H4 (cell line): ENCODE measurements at places on chromosomes 4 and X. TPM values are rescaled to one million over a fixed set of nuclear protein-coding genes. Genes with fewer than 3 reads are reported as not detected.

The DGKQ gene
- total RNA-seq: 5.1 and 5.7 TPM in 2 replicates

The EFHC2 gene
- total RNA-seq: not detected in 2 replicates

DNA sequence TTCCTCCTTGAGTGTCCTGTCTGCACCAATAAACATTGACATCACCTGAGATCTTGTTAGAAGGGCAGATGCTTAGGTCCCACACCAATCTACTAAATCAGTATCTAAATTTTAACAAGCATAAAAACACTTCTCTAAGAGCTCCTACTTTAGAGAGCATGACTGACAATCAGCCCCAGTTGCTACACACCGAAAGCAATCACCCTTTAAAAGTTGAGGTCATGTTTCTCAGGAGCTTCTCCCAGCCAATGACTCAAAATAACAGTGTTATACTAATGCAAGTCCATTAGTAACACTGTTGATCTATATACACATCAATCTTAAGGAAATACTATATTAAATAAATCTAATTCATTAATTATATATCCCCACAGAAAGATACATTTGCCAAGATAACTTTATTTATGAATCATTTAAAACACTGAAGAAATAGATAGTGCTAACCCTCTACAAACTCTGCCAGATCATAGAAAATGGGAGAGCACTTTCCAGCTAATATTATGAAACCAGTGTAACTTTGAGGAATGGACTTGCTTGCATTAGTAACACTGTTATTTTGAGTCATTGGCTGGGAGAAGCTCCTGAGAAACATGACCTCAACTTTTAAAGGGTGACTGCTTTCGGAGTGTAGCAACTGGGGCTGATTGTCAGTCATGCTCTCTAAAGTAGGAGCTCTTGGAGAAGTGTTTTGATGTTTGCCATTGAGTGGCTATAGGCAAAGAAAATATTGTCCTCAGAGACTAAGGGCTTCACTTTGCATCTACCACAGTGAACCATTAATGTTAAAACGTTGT is 109.8 kb upstream of the HDX start:
- DNase-seq: no peak

GRCh38 chrX:151099001-151099400 is 77.4 kb upstream of the GPR50 start:
- no peak for DNase-seq

The BCOR gene
- total RNA-seq: 22.8 and 23.8 TPM in 2 replicates

- DNase-seq: no peak
These were observed 375.6 kb downstream of the PDGFC start for GRCh38 chr4:156596026-156596425.

The DCX gene
- 0.06 TPM in 1 of 2 replicates, not detected in the other for total RNA-seq

- DNase-seq: no peak
These were observed 122.9 kb upstream of the RASGEF1B start for GRCh38 chr4:81594490-81595159.

The NLGN3 gene
- 0.25 and 0.31 TPM in 2 replicates for total RNA-seq

- no peak for DNase-seq
These were observed 102.7 kb downstream of the TRAM1L1 start for GRCh38 chr4:116982656-116983055.

DNA sequence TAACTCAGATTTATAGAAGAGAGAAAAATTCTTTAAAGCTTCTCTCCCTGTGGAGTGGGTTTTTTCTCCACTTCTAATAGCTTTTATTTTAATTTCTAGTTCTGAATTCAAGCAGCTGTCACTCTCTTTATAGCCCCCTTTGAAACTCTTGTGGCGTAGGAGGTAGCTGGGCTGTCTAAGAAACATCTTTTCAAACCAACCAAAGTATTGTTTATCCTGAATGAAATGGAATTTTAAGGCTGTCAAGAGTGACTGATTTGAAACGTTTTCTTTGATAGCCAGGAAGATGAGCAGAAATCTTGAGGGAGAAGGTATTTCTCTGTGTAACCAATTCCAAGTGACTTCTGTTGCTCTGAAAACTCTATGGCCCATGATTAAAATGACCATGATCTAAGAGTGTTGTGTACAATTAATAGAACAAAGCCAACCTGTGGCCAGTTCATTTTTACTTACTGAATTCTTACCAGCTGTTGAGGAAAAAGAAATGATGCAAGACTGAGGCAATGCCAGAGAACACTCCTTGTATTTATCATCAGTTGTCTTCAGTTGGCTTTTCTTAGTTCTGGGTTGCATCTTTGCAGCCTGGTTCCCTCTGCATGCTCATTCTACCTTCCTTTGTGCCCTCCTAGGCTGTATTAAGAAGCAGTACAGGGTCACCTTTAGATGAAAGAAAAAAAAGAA is 298.4 kb downstream of the ARHGAP10 start:
- DNase-seq: no peak

The LGI2 gene
- total RNA-seq: 0.04 and 0.12 TPM in 2 replicates

The USP51 gene
- total RNA-seq: 0.78 and 0.91 TPM in 2 replicates

GRCh38 chrX:112211459-112211858 is 128.9 kb upstream of the TRPC5 start:
- DNase-seq: peak; percentile 49

DNA sequence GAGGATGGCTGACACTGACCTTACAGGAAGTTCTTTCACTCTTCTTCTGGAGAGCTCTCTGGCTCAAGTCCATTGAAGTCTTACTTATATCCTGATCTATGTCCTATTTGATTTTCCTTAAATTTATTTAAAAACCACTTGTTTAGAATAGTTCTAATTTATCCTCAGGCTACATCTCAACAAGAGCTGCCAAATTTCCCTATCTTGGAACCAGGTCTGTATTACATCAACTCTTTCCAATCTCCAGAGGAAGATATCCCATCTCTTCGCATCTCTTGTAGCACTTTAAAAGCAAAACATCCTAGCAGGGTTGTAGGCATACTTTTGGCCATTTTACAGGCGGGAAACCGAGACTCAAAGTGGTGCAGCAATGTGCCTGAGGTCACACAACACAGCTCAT is 290.5 kb upstream of the TEX13C start:
- DNase-seq: no peak

DNA sequence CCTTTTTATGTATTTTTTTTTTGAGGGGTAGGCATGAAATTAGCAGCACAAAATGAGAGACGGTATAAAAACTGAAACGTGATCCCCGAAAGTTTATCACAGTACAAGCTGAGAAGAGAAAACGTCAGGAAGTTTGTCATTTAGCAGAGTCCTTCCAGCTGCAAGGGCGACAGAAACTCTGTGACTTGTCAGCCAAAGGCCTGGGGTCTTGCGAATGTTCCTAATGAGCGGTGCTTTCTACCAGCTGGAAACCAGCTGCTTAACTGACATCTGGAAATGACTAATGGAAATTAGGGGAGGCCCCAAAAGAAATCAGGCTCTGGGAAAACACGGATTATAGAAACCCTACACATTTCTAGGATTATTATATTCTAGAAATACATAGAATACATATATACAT is 66.5 kb downstream of the CHRNA9 start:
- DNase-seq: no peak

- no peak for DNase-seq
These were observed 51.7 kb downstream of the IGSF1 start for GRCh38 chrX:131237363-131237762.

DNA sequence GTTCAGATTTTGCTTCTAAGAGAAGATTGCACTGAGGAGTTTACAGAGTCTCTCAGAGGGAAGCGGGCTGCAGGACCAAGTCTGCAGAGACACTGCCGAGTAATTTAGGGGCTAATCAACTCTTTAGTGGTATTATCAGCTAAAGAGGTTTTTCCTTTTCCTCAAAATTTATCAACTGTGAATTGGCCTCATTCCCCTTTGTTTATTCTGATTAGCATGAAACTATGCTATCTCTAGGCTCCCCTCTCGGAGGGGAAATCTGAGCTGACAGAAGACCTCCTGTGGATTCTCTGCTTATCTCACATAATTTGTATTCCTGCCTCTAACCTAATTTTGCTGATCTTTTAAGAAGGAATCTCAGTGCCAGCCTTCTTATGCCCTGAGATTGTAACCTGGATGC is 201.0 kb downstream of the DCTD start:
- no peak for DNase-seq

GRCh38 chr4:152316969-152317368 is 218.9 kb downstream of the FBXW7 start:
- no peak for DNase-seq

GRCh38 chr4:153789741-153790499 is 1.0 kb upstream of the SFRP2 start:
- no peak for DNase-seq

GRCh38 chr4:161291222-161291621 is 872.6 kb downstream of the FSTL5 start:
- no peak for DNase-seq

The GPRASP1 gene
- total RNA-seq: 0.08 and 0.19 TPM in 2 replicates

DNA sequence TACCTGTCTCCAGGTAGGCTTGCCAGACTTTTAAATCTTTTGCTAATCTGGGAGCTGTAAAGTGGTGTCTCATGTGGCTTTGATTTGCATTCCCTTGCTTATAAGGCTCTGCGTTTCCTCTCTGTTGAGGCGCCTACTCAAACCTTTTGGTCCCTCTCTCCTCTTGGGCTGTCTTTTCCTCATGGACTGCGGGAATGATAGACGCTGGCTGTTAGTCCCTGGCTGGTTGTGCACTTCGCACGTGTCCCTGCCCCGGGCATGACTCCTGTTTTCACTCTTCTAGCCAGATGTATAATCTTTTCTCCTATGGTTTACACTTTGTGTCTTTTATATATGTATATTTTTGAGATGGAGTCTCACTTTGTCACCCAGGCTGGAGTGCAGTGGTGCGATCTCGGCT is 39.7 kb downstream of the RGS12 start:
- no peak for DNase-seq

GRCh38 chr4:162535121-162535520 is 371.3 kb upstream of the FSTL5 start:
- no peak for DNase-seq

DNA sequence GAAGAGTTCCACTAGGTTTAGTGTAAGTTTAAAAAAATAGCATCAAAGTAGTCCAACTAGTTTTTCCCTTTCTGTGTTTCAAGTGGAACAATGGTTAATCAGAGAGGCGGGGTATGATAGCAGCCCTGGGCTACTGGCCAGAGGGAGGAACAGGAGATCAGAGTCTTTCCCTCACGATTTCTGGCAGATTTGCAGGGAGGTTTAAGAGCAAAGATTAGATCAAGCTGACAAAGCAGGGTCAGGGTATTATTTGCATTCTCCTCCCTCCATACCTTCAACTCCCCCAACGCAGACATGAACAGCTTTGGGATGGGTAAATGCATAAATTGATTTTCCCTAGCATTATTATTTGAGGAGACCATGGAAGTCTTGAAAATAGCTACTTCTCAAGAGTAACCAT is 277.6 kb upstream of the DIAPH2 start:
- peak; percentile 26 for DNase-seq

DNA sequence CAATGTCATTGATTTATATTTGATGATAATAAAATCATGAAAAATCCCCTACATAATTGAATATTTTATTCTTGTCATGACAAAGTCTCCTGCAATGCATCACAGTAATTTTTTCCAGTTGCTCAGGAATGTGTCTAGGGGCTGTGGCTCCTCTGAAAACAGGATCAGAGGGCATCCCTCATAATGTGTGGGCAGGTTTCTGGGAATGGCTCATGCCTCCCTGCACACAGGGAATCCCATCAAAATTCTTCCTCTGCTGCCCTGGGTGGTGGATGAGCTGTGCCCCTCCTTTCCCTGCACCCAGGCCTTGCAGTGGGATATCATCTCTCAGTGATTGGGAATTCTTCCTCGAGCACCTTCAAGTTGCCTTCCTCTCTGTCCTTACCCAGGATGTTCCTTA is 20.4 kb upstream of the PUDP start:
- DNase-seq: no peak

- DNase-seq: no peak
These were observed 17.2 kb downstream of the FLNA start for GRCh38 chrX:154357205-154357604.

The GPRASP3 gene
- 1.2 and 2.0 TPM in 2 replicates for total RNA-seq

The MAGEA6 gene
- 65.0 and 82.7 TPM in 2 replicates for total RNA-seq

GRCh38 chr4:11455201-11455835 is 26.6 kb upstream of the HS3ST1 start:
- DNase-seq: no peak

GRCh38 chrX:72045552-72046277 is 86.0 kb downstream of the RTL5 start:
- no peak for DNase-seq

The STARD8 gene
- total RNA-seq: 2.7 and 3.1 TPM in 2 replicates

The MRFAP1L1 gene
- total RNA-seq: 104 and 118 TPM in 2 replicates

DNA sequence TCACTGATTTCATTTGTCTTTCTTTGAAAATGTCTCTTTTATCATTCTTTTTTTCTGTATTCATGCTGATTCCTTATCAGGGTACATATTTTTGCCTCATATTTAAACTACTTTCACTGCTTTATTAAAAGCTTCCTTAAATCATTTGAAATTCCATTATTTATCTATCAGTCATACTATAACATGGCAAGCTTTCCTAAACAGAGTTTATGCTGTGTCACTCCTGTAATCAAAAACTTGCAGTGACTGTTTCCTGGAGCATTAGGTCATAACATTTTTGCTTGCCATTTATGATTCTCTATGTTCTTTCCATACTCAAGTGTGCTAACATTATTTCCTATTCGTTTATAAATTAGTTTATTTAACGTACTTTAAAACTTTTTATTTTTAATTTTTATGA is 203.7 kb downstream of the BMPR1B start:
- peak; percentile 59 for DNase-seq

- no peak for DNase-seq
These were observed 51.4 kb upstream of the MND1 start for GRCh38 chr4:153292897-153293741.

The MEPE gene
- not detected in 2 replicates for total RNA-seq

- no peak for DNase-seq
These were observed 174.0 kb downstream of the AFAP1 start for GRCh38 chr4:7765666-7766065.

GRCh38 chr4:142339053-142339452 is 507.0 kb downstream of the INPP4B start:
- DNase-seq: no peak

DNA sequence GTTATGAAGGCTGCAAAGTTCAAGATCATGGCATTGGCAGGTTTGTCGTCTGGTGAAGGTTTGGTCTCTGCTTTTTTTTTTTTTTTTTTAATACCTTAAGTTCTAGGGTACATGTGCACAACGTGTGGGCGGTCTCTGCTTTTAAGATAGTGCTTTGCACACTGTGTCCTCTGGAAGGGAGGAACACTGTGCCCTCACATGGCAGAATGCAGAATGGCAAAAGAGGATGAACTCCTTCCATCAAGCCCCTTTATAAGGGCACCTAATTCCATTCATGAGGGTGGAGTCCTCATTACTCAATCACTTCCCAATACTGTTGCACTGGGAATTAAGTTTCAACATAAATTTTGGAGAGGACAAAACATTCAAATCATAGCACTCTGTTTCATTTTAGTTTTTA is 101.4 kb downstream of the GLRA2 start:
- no peak for DNase-seq

- DNase-seq: no peak
These were observed 103.5 kb downstream of the LNX1 start for GRCh38 chr4:53487766-53488165.
